D341Med (cell line): ENCODE measurements at places on chromosomes 2 and 18.
A peak's percentile ranks its signal among the peaks of the same experiment; 100 is the strongest.

GRCh38 chr2:122780251-122780650 lies 1024.8 kb downstream of the TSN start:
- no peak for DNase-seq

GRCh38 chr18:68703326-68703725 lies 11.6 kb downstream of the TMX3 start:
- DNase-seq: no peak

GRCh38 chr2:241223211-241224017 lies 34.9 kb downstream of the ANO7 start:
- DNase-seq: no peak

- DNase-seq: no peak
Observed at GRCh38 chr2:85303780-85304531, 23.8 kb downstream of the TGOLN2 start.

- DNase-seq: no peak
Observed at GRCh38 chr18:57931038-57931437, 113.0 kb upstream of the NEDD4L start.

DNA sequence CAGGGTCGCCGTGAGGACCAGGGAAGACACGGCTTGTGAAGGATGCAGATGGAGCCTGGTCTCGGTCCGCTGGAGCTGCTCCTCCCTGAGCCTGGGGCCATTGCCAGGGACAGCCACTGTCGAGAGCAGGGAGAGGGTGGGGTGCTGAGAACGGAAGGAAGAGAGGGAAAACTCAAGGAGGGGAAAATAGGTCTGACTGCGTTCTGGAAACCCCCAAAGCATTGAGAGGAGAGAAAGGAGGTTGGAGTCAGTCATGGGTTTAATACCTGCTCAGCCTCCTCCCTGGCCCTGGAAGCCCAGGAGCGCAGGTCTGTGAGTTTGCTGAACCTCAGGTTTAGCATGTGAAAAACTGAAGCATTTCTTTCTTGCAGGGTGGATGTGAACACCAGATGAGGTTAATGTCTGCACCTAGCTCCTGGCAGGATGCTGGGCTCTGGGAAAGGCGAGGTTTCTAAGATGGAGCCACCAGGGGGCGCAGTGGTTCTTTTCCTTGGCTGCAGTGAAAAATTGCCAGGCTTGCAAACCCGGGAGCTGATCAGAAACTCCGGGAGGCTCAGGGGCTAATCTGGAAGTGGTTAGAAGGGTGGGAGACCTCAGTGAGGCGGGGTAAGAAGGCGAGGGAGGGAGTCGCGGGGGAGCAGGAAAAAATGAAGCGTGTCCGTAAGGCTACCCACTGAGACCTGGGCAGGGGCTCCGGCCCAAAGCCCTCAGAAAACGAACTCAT lies 33.6 kb upstream of the RNF149 start:
- DNase-seq: peak; percentile 83

- DNase-seq: peak; percentile 70
Observed at GRCh38 chr2:176080540-176081375, 3.0 kb downstream of the EVX2 start.

DNA sequence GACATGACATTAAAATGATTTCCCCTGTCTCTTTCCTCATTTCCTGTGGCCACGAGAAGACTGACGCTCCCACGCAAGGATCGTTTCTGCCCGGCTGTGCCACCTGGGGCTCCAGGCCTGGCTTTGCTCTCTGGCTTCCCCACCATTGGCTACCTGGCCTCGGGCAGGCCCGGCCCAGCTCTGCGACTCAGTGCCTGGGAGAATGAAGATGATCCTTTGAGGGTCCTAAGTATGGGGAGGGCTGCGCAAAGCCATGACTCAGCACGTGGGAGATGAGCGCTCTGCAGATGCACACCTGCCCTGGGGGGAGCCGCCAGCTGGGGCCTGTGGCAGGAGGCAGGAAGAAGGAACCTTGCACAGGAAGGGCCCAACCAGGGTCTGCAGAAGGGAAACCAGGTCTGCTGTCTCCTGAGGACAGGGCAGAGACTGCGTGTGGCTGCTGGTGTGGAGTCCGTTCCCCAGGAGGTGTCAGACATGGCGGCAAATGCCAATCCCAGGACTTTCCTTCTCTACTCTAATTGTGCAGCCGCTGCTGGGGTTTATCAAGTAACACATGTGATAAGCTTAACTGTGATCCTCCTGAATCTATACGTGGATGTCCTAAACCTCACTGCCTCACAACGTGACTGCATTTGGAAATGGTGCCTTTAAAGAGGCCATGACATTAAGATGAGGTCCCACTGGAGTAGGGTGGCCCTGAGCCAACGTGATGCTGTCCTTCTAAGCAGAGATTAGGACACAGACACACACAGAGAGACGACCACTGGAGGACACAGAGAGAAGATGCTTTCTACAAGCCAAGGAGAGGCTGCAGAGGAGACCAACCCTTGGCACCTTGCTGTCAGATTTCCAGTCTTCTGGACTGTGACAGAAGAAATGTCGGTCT lies 32.9 kb downstream of the MBP start:
- DNase-seq: peak; percentile 24

- no peak for DNase-seq
Observed at GRCh38 chr2:79191081-79191480, 31.5 kb upstream of the REG3A start.

GRCh38 chr2:234292205-234292961 lies 204.5 kb downstream of the ARL4C start:
- no peak for DNase-seq

DNA sequence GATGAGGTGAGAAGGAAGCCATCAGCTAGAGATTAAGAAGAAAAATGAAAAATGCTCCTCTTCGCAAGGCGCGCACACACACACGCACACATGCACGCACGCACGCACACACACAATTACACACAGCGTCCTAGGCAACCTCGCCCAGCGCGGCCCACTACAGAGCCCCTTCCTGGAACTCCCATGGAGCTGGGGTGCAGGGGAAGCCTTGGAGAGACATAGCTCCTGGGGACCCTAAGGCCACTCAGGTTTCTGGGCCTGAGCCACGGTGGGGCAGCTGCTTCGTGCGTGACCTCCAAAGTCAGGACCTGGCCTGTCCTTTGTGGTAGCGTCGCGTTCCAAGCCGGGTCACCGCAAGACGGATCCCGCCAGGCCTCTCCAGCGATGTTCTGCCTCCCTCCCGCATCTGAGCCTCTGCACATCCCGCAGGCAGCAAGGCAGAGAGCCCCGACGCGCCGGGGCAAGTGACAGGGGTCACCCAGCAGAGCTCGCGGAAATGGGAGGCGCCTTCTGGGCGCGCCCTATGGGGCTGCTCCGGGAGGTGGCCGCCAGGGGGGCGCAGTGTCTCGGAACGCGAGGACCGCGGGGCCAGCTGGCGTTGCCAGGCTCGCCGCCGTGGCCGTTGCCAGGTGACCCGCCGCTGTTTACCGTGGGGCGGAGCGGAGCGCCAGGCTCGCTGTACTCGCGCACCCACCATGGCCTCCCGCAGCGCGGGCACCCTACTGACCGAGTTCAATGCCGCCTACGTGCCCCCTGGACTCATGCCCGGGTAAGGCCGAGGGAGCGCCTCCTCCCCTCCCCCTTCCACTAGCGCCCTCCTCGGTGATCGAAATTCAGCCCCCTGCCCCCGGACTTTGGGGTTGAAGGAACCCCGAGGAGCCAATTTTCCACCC lies 79.0 kb downstream of the CIB4 start:
- peak; percentile 81 for DNase-seq

DNA sequence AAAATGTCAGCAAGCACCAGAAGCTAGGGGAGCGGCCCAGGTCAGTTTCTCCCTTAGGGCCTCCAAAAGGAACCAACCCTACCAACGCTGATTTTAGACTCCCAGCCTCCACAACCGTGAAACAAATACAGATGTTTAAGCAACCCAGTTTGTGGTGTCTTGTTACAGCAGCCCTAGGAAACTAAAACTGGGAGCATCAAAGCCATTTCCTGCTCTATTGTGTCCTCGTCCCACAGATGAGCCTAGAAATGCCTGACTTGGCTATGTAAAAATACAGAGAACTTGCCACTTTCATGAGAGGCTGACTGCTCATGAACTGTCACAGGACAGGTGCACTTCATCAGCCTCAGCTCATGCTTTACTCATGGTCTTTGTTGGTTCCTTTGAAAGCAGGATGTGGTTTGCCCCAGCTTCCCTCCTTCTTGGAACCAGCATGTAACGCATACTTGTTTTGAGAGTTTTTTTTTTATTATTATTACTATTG lies 97.6 kb upstream of the SLC39A10 start:
- DNase-seq: no peak

DNA sequence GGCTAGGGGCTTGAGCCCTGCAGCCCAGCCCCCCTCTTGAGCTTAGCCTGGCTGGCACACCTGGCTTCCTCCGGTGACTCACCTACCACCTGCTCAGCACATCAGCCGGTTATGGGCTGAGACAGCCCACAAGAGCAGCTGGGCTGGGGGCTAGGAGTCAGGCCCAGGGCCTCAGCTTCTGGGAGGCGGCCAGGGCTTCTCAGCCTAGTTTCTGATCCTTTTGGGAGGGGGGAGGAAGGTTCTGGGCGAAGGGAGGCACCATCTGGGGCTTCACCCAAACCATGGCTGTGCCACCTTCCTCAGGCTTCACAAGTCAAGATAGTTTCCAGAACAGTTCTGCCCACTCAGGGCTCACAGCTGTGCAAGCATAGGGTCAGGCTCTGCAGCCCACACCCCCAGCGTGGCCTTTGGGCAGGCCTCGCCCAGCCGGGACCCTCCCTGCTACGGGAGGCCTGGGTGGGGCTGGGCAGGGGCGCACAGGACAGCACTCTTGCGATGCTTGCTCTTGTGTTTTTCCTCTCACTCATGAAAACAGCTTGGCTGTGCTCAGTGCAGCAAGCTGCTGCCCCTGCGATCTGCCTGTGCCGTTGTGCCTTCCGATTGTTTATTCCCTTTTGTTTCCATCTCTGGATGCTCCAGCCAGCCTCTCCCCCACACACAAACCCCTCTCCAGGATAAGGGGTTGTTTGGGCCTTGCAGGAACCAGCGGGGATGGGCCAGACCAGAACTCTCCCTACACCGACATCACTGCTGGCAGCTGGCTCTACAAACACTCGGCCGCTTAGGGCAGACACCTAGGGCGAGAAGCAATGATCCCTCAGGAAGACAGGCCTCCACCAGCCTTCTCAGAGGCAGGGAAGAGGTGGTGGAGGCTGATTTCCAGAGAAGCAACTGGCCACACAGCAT lies 26.1 kb upstream of the SEMA4C start:
- no peak for DNase-seq

GRCh38 chr2:145157741-145158591 lies 638.0 kb upstream of the ZEB2 start:
- DNase-seq: no peak

- DNase-seq: no peak
Observed at GRCh38 chr2:207511851-207512250, 17.9 kb upstream of the CREB1 start.

- no peak for DNase-seq
Observed at GRCh38 chr2:142875652-142876051, 1.8 kb upstream of the KYNU start.

DNA sequence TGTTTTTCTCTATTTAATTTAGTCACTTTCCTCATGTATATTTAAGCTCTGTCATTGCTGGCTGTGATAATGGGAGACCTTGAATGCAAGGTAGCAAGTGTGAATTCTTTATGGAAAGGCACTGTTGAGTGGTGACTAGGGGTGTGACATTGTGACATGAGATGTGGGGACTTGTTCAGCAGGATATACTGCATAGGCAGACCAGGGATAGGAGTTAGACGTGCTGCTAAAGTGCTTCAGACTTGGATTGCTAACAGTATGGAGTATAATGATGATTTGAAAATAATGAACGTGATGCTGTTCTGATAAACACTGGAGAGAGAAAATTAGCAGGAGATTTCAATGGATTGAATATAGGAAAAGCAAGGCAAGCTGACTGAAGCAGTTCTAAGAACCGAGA lies 135.1 kb downstream of the NCOA1 start:
- no peak for DNase-seq

GRCh38 chr18:76475450-76476194 lies 19.4 kb downstream of the ZNF516 start:
- no peak for DNase-seq

- no peak for DNase-seq
Observed at GRCh38 chr2:63465633-63466032, 122.6 kb downstream of the WDPCP start.

GRCh38 chr18:52367953-52368742 lies 28.2 kb downstream of the DCC start:
- DNase-seq: no peak

DNA sequence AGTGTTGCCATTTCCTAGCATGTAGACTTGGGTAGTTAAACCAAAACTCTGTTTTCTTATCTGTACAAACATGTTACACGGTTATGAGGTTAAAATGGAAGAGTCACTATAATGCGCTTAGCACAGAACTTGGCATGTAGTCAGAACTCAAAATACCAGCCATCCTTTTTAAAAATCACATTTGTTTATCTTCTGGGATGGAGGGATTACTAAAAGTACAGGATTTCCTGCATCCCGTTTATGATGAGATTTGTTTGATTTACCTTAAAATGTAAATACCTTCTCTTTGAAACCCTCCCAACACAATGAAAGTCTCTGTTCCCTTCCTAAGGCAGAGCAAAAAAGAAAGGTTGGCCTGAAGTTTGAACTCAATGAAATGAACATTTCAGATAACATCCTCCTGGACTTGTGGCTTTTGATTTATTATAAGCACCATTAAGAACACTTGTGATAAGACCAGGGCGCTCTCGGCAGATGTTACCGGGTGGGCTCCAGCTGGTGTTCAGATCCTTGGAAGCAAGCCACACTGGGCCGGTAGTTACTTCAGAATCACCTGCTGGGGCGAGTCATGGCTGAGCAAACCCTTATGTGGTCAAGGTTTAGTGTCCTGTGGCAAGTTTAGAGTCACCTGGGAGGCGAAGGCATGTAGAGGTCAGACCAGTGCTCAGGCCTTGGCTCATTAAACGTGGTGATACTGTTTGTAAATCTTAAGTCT lies 105.7 kb downstream of the MGAT5 start:
- peak; percentile 46 for DNase-seq

- DNase-seq: no peak
Observed at GRCh38 chr2:45199973-45200372, 190.7 kb upstream of the SIX2 start.

DNA sequence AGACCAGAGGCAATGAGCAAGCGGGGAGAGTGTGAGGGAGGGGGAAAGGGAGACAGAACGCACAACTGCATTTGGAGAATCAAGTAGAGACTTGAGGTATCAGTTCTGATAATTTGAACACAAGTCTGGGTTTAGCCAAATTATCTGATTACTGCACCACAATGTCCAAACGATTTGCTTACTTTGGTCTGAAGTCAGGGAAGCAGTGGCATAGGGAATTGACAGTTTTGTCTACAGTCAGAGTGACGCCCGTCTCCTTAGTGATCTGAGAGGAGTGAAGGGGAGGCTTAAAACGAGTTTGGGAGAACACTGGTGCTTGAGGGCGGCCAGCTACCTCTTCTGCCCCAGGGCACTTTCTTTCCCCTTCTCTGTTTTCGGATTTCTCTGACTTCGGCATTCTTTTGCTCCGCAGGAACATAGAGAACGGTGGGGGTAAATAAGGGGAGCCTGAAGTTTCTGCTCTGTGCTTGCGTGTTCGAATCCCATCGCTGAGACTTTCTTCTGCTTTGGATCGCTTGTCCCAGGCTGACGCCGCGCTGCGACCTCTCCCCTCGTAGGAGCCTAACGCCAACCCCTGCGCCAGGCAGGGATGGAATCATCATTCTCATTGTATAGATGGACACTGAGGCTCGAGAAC lies 2.9 kb upstream of the DLX2 start:
- DNase-seq: no peak

- DNase-seq: no peak
Observed at GRCh38 chr2:12504443-12504842, 212.3 kb upstream of the TRIB2 start.

- no peak for DNase-seq
Observed at GRCh38 chr2:16885027-16885426, 219.4 kb upstream of the CYRIA start.
